ENCODE measurements at places on chromosomes 16 and 17.

- DNase-seq = no peak
These were observed 557.4 kb upstream of the ZFHX3 start for GRCh38 chr16:73605309-73605708.

GRCh38 chr17:55325406-55325805 lies 60.6 kb downstream of the HLF start:
- DNase-seq = no peak

GRCh38 chr17:48892940-48893645 lies 506 bp downstream of the ATP5MC1 start:
- DNase-seq = no peak

DNA sequence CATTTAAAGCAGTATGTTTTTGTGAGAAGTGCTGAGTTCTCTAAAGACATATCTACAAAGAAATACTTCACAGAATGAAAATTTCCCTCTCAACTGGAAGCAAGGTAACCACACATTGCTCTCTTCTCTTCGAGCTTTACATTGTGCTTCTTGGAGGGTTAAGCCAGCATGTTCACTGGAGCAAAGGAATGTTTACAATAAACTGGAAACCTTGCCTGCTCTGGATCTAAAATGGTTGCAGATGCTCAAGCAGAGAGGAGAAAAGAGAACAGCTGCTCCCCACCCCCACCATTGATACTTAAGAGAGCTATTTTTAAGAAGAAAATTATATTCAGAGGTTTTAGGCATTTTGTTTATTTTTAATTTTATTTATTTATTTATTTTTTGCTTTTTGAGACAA lies 213.1 kb downstream of the CEP112 start:
- DNase-seq = no peak
